ENCODE measurements at places on chromosomes 16 and 17.

- DNase-seq: no peak
Observed at GRCh38 chr16:27762441-27762840, 212.5 kb downstream of the KATNIP start.

DNA sequence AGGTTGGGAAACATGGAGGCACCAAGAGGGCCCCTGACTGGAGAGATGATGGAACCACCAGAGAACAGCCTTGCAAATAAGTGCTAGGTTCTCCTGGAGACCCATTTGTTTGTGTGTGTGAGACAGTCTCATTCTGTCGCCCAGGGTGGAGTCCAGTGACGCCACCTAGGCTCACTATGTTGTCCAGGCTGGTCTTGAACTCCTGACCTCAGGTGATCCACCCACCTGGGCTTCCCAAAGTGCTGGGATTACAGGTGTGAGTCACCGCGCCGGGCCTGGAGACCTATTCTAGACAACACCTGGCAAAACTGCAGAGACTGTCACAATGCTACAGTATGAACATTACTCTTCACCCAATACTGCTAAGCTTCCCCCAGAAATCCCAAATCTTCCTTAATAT is 1.5 kb downstream of the NPLOC4 start:
- no peak for DNase-seq

DNA sequence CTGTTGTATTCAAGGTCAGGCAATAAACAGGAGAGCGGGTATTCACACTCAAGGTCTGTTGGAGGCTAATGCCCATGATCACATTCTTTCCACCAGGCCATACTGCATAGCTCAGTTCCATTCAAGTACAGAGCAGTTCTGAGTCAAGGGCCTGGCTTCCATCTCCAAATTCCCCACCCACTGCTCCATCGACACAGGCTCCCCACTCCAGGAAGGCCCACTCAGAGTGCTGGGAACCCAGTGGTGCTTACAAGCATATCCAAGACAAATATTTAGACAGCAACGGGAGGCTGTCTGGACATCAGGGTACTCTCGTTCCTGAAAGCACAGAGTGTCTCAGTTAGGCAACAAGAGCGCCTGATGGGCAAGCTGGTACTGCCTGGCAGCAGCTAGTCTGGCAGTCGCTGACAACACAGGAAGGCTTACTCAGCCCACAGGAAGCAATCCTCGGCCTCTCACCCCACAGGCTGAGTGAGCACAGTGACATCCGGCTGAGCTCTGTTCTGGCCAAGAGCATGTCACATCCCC is 40.9 kb downstream of the RFFL start:
- peak; percentile 89 for DNase-seq

DNA sequence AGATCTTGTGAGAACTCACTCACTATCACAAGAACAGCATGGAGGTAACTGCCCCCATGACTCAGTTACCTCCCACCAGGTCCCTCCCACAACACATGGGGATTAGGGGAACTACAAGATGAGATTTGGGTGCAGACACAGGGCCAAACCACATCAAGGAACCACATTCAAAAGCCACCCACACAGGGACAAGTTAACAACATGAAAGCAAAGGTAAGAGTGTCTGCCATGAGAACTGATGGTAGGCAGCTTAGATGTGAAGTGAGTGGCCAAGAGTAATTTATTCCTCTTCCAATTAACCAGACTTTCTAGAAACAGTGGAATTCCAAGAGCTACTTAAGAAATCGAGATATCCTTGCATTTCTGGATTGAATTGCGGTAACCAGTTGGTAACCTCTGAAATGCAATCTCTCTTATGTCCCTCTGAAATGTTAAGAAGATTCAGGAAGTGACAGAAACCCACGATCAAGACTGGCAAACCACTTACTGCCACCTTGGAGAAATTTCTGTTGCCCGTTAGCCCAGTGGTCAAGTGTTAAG is 167.4 kb upstream of the CACNG5 start:
- DNase-seq: no peak

GRCh38 chr16:11359370-11359769 is 14.1 kb downstream of the RMI2 start:
- no peak for DNase-seq

- no peak for DNase-seq
Observed at GRCh38 chr17:41496803-41497484, 7.2 kb upstream of the KRT36 start.

DNA sequence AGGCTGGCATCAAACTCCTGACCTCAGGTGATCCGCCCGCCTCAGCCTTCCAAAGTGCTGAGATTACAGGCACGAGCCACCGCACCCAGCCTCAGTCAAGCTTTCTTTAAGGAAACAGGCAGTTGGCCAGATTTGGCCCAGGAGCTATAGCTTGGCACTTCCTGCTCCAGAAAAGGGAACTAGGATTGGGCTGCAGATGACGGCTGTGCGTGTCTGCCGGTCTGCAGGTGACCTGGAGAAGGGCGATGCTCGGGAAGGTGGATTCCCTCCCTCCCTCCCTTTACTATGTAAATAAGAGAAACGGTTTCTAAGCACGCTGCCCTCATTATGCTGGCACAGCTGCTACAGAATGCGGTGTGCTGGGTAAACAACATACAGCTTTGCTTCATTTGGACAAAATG is 215.9 kb downstream of the RPTOR start:
- DNase-seq: no peak

DNA sequence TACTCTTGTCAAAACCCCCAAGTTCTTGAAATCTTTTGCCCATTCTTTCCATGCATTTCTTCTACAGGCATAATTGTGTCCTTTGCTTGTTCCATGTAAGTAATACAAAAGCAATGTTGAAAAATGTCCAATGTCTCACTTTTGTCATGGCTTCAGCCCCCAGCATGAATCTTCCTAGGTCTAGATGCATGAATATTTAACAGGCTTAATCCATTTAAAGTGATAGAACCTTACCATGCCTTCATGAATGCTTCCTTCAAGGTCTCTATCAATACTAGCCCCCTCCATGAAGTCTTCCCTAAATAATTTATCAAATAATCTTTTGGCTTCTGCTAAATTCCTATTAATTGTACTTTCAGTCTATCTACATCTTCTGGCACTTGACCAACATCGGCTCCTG is 46.1 kb upstream of the ANKFY1 start:
- DNase-seq: no peak

DNA sequence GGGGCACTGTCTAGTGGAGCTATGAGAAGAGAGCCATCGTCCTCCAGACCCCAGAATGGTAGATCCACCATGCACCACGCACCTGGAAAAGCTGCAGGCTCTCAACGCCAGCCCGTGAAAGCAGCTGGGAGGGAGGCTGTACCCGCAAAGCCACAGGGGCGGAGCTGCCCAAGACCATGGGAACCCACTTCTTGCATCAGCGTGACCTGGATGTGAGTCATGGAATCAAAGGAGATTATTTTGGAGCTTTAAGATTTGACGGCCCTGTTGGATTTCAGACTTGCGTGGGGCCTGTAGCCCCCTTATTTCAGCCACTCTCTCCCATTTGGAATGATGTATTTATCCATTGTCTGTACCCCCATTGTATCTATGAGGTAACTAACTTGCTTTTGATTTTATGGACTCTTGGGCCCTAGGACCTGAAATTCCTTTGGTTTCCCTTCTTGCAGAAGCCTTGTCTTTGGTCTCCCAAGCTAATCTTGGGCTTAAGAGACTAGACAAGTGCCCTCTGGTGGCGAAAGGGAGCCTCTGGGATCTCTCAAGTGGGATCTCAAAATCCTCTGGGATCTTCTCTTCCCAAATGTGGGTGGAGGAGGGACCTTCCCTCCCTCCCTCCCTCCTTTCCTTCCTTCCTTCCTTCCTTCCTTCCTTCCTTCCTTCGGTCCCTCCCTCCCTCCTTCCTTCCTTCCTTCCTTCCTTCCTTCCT is 58.2 kb upstream of the HAPSTR1 start:
- no peak for DNase-seq

GRCh38 chr17:49872754-49873377 is 25.0 kb upstream of the TAC4 start:
- no peak for DNase-seq

GRCh38 chr17:37677021-37677420 is 33.8 kb upstream of the DDX52 start:
- DNase-seq: no peak

- no peak for DNase-seq
Observed at GRCh38 chr17:72953621-72954020, 138.9 kb downstream of the SLC39A11 start.

- no peak for DNase-seq
Observed at GRCh38 chr17:78356101-78356713, 3.7 kb downstream of the SOCS3 start.

DNA sequence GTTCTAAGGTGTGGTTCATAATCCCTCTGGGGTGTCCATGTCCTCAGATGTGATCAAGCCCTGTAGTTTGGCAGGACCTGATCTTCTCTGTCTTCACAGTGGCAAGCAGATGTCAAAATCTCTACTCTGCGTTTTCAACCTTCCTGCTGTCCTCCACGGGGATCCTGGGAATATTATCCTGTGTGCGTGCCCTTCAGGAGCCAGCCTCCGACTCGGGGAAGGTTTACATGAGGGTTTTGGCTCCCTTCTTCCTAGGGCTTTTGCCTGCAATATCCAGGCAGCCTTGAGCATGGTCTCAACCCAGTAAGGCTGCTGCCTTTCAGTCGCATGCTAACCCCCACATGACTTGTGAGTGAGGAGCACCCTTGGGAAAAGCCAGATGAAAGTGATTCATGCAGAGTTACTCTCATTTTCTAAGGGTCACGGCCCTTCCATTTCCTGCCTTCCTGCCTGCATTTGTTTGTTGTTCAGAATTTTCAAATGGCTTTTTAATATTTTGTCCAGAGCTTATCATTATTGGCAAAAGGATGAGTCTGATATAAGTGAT is 202.2 kb upstream of the CHMP6 start:
- DNase-seq: no peak

DNA sequence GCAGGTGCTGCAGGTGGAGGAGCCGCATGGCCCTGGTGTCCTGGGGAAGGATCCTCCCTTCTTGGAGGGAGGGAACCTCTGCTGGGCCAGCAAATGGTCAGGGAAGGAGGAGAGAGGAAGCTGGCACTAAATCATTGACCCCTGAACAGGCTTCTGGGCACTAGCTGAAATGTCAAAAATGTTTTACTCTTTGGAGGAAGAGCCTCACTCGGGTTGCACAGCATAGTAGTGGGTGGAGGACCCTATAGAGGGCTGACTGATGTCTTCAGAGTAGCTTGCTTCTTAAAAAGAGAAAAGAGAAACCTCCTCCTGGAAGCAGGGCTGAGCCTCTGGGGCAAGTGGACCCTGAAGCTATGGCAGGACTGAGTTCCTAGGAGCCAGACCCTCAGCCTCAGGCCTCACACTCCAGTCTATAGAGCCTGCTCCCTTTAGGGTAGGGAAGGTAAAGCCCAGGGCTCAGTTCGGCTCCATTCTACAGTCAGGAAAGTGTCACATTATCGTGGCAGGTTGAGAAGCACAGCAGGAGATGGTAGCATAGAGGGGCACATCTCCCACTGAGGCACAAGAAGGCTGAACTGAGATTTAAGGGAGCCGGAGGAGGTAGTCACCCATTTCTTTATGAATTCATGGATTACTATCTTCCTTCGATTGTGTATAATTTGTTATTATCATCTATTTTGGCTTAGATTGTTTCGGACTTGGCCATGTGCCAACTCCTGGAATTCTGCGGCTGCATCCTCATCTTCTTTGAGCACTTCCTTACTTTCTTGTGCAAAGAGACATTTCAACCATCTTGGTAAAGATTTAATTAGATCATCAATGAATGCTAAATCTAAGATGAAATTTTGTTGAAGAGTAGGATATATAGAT is 7.3 kb upstream of the CUEDC1 start:
- DNase-seq: no peak

Measured in nucleus accumbens (tissue), 56 donors.